ENCODE measurements at places on chromosomes 4 and X.
A peak's percentile ranks its signal among the peaks of the same experiment; 100 is the strongest.

GRCh38 chr4:56311299-56311975 is 75.9 kb downstream of the AASDH start:
- DNase-seq, result no peak

- DNase-seq, result peak; percentile 88
Measured at GRCh38 chr4:112817933-112818593, 181.1 kb downstream of the LARP7 start.

GRCh38 chr4:2798399-2799223 is 5.7 kb downstream of the SH3BP2 start:
- no peak for DNase-seq

DNA sequence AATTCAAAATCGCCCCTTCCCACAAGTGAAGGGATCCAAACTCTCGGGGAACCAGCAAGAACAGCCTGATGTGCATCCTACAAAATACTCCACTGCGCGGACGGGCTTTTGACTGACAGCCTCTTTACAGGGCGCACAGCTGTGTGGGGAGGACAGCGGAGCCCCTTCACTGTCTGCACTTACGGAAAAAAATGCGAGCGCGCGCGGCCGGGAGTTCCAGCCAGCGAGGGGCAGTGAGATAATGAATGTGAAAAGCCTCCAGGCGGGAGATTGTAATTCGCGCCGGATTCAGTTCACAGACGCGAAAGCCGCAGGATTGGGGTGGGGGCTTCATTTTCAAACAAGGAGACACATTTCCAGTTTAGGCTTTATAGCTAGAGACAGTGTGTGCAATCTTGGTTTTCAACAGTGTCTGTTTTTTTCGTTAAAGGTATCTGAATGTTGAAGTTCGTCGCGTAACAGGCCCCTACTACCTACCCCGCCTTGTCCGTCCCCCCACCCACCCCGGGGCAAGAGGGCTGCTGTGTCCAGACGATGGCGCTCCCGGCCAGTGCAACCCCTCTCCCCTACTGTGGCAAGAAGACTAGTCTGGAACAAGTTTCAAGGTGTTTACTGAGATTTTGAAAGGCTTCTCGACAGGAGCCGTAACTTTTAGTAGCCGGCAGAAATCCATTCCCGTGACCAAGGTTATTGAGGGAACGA is 1.7 kb upstream of the GPR50 start:
- no peak for DNase-seq

GRCh38 chr4:72896515-72896914 is 173.0 kb downstream of the COX18 start:
- DNase-seq, result peak; percentile 54
